ENCODE measurements at places on chromosomes 3 and 15.

- no peak for DNase-seq
These were observed 38.9 kb downstream of the CPNE4 start for GRCh38 chr3:131995891-131996290.

DNA sequence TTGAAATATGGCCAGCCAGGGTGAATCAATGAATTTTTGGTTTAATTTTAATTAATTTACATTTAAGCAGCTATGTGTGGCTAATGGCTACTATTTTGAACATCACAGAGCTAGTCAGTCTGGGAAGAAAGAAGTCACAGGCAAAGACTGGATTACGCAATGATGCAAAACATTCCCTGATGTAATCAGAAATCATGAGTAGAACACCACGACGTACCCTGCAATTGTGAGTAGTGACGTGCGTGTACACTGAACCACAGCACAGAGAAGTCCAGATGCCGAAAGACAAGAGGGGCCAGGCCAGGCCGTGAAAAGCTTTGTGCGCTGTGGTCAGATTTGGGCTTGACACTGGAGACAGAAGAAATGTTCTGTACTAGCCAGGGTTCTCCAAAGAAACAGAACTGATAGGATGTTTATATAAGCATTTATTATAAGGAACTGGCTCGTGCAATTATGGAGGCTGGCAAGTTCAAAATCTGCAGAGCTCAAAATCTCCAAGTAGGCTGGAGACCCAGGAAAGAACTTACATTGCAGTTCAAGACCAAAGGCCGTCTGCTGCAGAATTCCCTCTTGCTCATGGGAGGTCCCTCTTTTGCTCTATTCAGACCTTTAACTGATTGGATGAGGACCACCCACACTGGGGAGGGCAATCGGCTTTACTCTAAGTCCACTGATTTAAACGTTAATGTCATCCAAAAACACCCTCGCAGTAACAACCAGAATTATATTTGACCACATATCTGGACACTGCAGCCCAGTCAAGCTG, 44.6 kb downstream of the SH3BP5 start:
- DNase-seq = no peak

DNA sequence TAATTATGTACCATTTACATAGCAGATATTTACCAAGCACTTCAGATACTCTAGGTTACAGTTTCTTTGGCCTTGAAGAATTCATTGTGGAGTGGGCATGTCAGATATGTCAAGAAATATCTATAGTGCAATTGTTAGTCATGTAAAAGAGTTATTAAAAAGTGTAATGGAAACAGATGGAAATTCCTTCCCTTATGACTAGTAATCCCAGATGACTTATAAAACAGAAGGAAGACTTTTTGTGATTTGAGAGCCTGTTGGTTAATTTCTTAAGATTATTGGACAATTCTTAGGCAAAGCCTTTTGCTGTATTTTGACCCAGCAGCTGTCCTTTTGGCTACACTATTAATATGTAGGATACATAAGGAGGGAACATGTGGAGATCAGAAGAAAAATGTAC, 708.9 kb upstream of the NECTIN3 start:
- DNase-seq = no peak

- DNase-seq = no peak
These were observed 494.1 kb downstream of the ZNF385D start for GRCh38 chr3:21256932-21257331.

GRCh38 chr3:184683234-184683633, 28.6 kb downstream of the MAGEF1 start:
- no peak for DNase-seq

DNA sequence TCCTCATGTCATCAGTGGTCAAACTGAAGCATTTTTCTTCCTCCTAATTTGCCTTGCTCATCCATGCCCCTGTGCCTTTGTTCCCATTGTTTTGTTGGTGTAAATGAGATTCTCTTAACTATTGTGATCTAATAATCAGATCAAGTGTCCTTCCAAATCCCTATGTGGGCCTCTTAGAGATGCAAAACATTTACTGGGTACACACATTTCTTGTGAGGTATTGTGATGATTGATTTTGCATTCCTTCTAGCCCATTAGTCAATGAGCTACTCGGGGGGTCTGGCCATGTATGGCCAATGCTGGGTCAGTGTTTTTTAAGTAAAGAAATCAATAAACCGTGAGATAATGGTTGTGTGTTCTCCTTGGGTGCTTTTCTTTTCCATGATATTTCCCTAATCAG, 580.4 kb downstream of the VGLL3 start:
- DNase-seq = no peak

DNA sequence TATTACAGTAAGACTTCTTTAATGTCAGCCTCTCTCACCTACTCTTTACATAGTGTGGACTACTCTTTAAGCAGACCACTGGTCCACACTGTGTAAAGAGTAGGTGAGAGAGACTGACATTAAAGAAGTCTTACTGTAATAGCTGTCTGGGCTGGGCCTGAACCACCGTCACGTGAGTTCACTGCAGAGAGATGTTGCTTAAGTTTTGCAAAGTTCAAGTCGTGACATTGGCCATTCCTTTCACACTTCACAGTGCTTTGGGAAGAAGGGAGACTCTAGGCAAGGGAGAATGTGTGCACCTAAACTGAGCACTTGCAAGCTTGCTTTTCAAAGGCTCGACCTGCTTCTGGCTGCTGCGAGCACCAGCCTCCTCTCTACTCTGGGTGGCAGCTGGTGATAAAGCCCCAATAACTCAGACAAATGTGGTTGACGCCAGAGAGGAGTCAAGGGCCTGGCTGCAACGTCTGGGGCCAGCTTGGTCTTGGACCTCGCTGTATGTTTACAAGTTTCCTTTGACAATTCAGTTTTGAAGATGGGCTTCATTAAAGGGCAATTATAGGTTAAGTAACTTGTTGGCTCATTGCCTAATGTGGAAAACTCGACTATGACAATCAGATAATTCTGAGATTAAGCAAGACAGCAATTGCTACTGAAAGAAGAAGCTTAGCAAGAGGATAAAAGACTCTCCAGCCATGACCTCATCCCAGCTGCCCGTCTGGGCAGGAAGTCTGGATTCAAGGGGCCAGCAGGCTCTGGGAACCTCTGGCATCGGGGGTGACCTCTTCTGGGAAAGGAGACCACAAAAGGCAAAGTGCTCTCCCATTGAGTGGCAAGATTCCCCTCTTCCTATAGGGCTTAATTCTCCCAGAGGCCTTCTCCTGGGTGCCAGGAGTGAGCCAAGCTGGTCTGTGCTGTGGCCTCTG, 242.1 kb upstream of the TLE3 start:
- DNase-seq = no peak

- DNase-seq = no peak
These were observed 187.7 kb downstream of the FOXB1 start for GRCh38 chr15:60191821-60192220.

DNA sequence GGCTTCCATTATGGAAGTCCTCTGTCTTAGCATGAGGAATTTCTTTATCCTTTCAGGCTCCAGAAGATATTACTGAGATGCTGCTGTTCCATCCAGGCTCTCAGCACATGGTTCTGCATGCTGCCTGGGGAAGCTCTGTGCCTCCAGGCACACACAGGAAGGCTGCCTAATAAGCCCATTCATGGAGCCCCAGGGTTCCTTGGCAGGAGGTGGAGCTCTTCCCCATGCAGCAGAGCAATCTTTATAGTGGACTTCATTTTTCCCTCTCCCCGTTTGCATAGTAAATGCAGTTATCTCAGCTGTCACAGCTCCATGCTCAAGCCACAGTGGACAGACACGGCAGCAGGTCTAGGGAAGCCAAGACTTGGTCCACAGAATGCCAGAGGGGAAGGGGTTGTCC, 57.6 kb downstream of the BOC start:
- DNase-seq = no peak

DNA sequence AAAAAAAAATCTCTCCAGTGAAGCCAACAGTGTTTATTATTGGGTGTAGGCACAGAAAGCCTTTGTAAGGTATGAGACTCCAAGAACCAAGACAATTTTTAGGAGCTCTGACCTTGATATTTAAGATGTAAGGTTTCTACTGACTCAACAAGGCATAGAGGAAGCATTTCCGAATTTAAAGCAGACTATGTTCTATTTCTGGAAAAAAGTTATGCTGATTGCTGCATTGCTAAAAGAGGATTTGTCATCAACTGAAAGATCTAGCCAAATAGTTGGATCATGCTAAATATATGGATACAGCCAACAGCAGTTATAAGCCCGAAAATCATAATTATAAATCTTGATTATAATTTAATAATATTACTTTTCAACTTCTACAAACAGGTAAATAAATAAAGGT, 53.3 kb upstream of the MELTF start:
- DNase-seq = no peak

DNA sequence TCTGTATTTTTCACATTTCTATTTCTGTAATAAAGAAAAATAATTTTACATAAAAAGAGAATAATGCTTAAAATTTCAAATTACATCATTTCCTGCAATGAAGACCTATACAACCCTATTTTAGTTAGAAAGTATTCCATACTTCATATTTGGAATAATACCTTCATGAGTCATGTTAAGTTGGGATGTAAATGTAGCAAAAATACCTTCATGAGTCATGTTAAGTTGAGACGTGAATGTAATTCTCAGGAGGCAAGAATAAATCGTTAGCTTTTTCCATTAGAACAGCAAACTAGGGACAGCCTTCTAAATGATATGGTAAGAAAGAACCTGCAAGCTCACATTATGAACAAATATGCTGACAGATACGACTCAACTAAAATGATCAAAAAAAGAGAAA, 91.9 kb downstream of the NAALADL2 start:
- no peak for DNase-seq

- no peak for DNase-seq
These were observed 29.4 kb downstream of the SLC22A14 start for GRCh38 chr3:38311476-38311875.

GRCh38 chr3:104908761-104909160, 457.9 kb upstream of the ALCAM start:
- no peak for DNase-seq

GRCh38 chr15:100049483-100049882, 292.3 kb downstream of the ADAMTS17 start:
- DNase-seq = no peak

DNA sequence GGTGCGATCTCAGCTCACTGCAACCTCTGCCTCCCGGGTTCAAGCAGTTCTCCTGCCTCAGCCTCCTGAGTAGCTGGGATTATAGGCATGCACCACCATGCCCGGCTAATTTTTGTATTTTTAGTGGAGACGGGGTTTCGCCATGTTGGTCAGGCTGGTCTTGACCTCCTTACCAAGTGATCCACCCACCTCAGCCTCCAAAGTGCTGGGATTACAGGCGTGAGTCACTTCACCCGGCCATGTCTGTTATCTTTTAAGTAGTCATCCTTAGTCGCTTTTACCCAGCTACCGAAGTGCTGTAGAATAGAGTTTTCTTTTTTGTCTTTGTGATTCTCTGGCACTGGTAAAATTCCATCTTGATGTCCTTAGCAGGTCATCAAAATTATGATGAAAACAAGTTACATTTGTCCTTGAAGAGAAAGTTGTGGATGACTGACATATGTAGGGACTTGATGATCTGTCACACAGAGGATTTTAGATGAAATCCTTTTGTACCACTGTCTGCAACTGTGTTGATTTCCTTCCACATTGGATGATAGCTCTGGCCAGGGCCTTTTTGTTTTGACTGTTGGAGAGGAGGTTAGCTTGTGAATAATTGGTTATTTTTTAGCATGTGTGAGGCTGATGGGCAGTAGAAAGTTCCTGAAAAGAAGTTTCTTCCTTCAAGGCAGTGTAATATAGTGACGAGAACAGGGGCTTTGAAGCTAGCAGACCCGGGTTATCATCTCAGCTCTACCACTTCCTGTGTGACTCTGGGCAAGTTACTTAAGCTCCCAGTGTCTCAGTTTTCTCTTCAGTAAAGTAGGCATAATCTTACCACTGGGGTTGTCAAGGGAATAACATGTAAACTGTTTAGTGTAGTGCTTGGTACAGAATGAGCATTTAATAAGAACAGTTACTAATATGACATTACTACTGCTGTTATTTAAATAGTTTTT, 18.8 kb downstream of the ATG7 start:
- DNase-seq = no peak

DNA sequence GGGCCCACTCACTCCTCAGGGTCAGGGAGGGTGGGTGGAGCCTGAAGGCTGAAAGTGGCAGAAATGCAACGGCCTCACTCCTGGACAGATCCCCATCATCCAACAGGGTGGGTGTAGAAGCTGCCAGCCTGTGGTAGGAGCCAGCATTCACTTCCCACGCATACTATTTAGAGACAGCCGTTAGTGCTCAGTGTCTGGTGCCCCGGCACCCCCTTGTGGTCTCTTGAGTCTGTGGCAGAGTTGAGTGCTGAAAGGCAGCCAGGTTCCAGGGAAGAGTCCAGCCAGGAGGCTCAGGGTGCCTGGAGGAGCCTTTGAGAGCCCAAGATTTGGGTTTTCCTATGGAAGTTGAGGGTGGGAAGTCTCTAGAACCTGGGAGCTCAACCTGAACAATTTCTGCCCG, 2.1 kb upstream of the GNAT1 start:
- peak; percentile 24 for DNase-seq

GRCh38 chr3:110984456-110985250, 87.0 kb upstream of the NECTIN3 start:
- DNase-seq = no peak

GRCh38 chr3:183485585-183485984, 57.2 kb upstream of the MCF2L2 start:
- no peak for DNase-seq

GRCh38 chr15:96053031-96053780, 277.3 kb upstream of the NR2F2 start:
- DNase-seq = no peak

- no peak for DNase-seq
These were observed 2.6 kb downstream of the ITIH1 start for GRCh38 chr3:52779837-52780585.

All from stimulated activated CD4-positive, alpha-beta T cell treated with anti-CD3 and anti-CD28 coated beads, Interleukin-12 subunit alpha, Interleukin-12 subunit beta, amount 100 ng/mL, for 48 hours (primary cell).